ENCODE measurements at places on chromosomes 3 and 15.

DNA sequence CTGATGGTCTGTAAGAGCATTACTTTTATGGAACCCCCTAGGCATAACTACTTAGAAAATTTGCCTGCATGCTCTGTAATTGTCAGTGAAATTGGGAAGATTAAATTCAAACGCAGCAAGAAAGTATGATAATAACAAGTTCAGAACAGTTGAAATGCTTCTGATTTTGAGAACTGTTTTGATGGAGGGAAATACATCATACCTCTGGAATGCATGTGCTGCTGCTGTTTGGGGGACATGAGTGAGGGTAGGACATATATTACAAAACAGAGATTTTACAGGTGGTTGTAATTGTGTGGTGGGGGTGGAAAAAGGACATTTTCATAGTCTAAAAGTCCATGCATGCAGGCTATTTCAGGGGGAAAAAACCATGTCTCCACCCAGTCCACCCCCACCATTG is 135.0 kb upstream of the DPH6 start:
- no peak for DNase-seq

GRCh38 chr15:65883571-65883970 is 14.3 kb downstream of the RAB11A start:
- DNase-seq = no peak

GRCh38 chr3:71339049-71339448 is 244.5 kb downstream of the FOXP1 start:
- no peak for DNase-seq

DNA sequence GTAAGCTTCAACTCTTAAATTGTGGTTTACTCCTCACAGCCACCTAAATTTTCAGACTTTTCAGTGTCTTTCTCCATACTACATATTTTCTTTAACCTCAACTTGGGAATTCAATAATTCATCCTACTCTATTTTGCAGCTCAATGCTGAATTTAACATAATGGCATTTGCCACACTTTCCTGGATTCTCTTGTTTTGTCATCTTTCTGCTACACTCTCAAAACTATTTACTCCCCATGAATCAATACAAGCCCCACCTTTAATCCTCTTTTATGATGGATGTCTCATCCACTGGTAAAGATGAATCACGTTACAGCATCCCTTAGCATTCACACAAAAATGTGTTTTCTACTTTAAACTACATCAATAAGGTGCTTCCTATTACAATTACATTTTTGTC is 19.6 kb upstream of the CHMP2B start:
- no peak for DNase-seq

GRCh38 chr3:18499301-18499700 is 74.2 kb upstream of the SATB1 start:
- no peak for DNase-seq

DNA sequence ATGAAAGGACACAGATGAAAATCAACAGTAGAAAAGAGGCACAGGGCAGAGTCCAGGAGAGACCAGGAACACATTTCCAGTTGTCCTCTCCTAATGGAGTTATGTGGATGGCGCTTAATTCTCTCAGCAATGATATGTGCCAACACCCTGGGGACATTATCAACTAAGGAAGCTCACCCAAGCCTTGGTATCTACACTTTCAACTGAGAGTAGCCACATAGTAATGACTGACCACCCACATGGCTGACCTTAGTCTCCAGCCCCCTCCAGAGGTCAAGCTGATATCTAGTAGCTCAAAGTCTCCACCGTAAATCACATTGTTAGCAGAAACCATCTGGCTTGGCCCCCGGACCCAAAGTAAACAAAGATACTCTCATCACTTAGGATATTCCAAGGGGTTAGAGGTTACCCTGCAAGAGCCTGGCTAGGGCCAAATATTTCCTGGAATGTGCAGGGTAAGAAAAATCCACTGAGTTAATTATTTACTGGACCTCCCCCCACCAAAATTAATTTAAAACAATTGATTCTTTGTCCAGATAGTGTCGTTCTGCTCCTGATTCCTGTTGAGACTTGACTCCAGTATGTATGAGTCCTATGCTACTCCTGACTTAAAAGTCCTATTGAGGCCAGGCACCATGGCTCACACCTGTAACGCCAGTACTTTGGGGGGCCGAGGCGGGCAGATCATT is 24.8 kb downstream of the GABRR3 start:
- no peak for DNase-seq

DNA sequence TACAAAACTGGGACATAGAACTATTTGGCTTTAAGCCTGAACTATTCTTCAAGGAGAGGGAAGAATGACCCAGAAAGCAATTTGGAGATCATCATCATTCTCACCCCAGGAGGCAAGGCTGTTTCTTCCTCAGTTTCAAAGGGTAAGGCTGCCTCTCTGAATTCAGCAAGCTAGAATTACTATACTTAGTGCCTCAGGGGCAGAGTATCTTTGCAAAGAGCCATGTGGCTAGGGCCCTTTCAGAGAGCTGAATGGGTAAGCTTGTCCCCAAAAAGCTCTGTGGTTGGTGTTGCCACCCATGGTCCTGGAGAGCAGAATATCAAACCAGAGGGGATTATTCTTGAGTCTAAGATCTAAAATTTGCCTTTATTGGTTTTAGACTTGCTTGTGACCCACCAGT is 720.3 kb upstream of the ARPP21 start:
- no peak for DNase-seq

- DNase-seq = no peak
These were observed 552.6 kb upstream of the TBL1XR1 start for GRCh38 chr3:177749836-177750235.

DNA sequence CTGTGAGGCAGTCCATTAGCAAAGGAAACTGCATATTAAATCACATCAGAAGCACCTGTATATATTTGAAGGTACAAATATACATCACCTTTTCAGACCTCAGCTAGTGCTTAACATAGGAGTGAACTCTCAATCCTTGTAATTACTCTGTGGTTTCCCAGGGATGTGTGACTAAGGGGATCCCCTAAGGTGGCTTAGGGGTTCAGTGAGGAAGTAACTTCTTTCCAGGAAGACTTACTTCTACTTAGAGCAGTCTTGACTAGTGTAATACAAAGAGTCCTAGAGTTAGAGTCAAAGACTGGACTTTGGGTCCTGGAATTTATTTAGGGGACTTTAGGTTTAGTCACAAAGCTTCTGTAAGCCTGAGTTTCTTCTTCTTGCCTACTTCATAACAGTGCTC is 8.7 kb upstream of the SUMF1 start:
- no peak for DNase-seq

DNA sequence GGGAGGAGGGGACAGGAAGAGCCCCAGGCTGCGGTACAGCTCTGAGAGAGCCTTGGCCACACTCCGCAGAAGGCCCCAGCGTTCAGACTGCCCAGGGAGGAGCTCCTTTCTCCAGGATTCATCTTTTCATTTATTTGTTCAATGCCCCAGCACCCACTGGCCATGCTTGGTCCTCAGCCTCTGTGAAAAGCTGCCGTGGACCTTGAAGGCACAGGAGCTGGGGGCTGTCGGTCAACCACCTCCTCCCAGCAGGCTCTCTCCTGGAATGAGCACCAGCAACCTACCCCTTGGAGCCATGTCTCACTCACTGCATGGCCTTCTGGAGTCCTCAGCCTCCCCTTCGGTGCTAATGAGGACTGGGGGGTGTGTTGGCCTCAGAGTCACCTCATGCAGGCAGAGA is 21.6 kb upstream of the PRR23E start:
- no peak for DNase-seq

GRCh38 chr3:111667621-111668239 is 72.6 kb upstream of the ZBED2 start:
- DNase-seq = peak; percentile 16

GRCh38 chr3:125051715-125052581 is 3.8 kb downstream of the HEG1 start:
- DNase-seq = peak; percentile 64

GRCh38 chr3:28218071-28218916 is 23.1 kb upstream of the CMC1 start:
- no peak for DNase-seq

DNA sequence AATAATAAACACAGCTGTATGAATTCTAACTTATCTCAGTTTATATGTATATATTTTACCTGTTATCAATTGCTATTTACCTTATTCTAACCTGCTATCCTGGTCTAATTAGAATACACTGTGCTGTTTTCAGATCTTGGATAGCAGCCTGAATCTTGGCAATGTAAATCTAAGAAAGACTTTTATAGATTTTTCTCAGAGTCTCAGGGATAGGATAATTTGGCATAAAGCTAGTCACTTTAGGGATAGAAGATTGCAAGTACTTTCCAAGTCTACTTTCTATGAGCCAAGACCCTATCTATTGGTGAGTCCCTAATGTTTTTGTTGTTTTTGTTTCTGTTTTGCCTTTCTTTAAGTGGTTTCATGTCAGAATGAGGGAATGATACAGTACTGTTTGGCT is 695.7 kb downstream of the NAALADL2 start:
- DNase-seq = no peak

DNA sequence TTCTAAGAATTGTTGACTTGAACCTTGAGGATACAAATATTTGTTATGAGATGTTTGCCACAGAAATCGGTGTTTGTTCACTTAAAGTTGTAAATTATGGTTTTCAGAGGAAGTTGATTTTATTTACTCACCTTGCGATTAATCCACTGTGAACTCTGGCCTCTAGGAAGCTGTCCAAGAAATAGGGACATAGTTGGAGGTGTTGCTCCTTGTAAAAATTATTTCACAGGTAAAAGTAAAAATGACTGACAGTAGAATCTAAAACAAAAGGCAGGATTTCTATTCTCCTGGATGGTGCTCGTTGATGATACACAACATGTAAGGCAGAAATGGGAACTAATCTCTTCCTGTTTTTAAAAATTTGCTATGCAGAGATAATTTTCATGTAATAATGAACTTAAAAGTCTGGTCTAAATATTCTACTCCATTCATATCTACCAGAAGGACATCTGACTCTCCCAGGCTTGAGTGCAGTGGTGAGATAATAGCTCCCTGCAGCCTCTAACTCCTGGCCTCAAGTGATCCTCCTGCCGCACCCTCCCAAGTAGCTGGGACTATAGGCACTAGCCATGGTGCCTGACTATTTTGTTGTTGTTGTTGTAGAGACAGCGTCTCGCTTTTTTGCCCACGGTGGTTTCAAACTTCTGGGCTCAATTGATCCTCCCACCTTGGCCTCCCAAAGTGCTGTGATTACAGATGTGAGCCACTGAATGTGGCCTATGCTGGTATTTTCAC is 17.1 kb upstream of the LZTFL1 start:
- DNase-seq = no peak

GRCh38 chr3:40885430-40885829 is 313.9 kb upstream of the CTNNB1 start:
- no peak for DNase-seq

DNA sequence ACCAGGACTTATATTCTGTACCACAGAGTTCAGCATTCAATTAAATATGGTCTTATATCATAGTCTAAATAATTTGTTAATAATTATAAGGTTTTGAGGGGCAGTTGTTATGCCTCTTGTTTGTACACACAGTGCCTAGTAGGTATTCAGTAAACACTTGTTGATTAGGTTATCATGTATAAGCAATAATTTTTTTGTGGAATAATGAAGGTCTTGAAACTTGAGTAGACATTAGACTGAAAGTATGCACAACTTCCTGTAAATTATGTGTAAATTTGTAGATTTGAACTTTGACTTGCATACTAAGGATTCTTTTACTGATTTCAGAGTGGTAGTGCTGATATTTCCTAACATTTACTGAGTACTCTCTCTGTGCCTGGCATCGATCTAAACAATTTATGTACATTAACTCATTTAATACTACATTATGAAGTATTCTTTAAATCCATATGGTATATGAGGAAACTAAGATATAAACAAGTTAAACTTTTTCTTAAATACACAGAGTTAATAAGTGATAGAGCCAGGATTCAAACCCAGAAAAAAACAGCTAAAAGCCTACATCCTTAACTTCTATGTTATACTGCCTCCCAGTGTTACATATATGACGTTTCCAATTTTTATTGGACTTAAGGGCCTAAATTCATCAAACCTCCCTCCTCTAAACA is 65.1 kb downstream of the GLCE start:
- DNase-seq = no peak

- DNase-seq = no peak
These were observed 13.2 kb downstream of the IL1RAP start for GRCh38 chr3:190526787-190527762.

GRCh38 chr3:173957646-173958045 is 560.1 kb downstream of the NLGN1 start:
- DNase-seq = no peak

DNA sequence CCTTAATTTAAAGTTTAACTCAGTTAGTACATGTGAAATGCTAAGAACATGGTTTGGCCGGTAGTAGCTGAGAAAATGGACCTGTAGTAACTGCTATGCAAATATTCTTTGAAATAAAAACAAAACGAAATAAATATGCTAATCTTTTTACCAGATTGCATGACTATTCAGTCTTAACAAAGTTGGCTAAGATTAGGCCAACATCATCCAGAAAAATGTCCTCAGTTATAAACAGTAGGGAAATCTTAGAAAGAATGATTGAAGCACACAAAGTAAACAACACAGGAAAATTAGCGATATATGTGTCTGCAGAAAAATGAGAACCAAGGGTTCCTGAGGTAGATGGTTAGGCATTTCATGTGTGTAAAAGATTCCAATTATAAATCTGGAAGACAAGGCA is 832.1 kb downstream of the TUSC7 start:
- no peak for DNase-seq

DNA sequence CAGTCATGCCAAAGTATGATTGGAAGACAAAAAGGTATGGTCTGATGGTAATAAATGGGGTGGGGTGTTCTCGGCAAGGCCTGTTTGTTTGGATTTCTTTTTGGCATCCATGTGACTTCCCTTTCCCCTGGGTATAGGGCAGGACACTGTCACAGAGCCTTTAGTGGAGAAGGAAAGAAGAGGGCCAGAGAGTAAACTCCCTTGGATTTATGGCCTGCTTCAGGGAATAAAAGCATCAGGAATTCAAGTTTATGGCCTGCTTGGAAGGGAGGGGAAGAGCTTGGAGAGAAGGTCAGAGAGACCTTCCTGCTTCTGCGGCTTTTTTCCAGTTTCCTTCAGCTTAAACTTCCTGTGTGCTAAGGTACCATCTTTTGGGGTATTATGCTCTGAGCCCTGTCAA is 179.4 kb upstream of the ADAMTS9 start:
- DNase-seq = no peak

DNA sequence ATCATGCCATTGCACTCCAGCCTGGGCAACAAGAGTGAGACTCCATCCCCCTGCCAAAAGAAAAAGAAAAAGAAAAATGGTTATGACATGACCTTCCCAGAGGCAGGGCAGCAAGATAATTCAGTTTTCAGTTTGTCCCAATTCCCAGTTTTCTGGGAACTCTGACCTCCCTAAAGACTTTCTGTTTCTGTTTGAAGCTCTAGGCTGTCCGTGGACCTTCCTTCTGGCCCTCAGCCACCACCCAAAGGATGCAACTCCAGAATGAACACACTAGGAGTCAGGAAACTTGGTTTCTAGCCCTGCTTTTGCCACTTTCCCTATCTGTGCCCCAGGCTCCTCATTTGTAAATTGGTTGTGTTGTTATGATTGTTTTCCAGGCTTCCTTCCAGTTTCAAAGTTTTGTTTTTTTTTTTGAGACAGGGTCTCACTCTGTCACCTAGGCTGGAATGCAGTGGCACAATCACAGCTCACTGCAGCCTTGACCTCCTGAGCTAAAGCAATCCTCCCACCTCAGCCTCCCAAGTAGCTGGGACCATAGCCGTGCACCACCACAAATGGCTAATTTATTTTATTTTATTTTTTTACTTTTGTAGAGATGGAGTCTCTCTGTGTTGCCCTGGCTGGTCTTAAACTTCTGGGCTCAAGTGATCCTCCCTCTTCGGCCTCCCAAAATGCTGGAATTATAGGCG is 68.6 kb downstream of the CDC25A start:
- DNase-seq = no peak

Measured in RCC 7860 (cell line).